ENCODE measurements at places on chromosomes 16 and 17.

DNA sequence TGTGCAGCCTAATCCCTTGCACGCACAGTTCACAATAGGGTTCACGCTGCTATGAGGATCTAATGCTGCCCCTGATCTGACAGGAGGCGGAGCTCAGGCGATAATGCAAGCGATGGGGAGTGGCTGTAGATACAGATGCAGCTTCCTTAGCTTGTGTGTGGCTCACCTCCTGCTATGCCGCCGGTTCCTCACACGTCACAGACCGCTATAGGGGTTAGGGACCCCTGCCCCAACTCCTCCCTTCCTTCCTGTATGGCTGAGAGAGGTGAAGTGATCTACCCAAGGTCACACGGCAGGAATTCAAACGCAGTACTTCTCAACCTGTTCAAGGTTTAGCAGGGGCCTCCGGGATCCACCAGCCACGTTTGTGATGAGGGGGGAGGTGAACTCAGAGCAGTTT lies 13.4 kb upstream of the PLLP start:
- DNase-seq = peak; percentile 4

- DNase-seq = no peak
Measured at GRCh38 chr17:258045-258734, 76.7 kb upstream of the DOC2B start.

DNA sequence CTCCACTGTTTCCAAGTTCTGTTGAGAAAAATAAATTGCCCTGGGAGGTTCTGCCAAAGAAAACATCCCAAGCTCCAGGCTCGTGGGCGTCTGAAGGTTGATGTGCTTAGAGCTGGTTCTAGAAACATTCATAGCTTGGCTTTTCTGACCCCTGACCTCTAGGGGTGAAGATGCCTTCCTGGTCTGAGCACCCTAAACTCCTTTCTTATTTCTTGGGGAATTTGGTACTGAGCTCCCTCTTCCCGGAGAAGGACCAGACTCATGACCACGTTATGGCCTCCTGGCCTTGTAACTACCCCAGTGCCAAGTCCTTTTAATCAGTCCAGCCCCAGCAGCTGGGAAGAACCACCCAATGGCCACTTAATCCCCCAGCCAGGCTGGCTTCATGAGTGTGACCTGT lies 66.4 kb downstream of the MYH11 start:
- DNase-seq = no peak

GRCh38 chr17:35942588-35943186 lies 826 bp downstream of the LYZL6 start:
- no peak for DNase-seq

Measured in stimulated activated CD8-positive, alpha-beta memory T cell treated with anti-CD3 and anti-CD28 coated beads, Interleukin-7, amount 100 ng/mL, for 1 hour (primary cell).